ENCODE measurements at places on chromosomes 1 and 21.
A peak's percentile ranks its signal among the peaks of the same experiment; 100 is the strongest.

DNA sequence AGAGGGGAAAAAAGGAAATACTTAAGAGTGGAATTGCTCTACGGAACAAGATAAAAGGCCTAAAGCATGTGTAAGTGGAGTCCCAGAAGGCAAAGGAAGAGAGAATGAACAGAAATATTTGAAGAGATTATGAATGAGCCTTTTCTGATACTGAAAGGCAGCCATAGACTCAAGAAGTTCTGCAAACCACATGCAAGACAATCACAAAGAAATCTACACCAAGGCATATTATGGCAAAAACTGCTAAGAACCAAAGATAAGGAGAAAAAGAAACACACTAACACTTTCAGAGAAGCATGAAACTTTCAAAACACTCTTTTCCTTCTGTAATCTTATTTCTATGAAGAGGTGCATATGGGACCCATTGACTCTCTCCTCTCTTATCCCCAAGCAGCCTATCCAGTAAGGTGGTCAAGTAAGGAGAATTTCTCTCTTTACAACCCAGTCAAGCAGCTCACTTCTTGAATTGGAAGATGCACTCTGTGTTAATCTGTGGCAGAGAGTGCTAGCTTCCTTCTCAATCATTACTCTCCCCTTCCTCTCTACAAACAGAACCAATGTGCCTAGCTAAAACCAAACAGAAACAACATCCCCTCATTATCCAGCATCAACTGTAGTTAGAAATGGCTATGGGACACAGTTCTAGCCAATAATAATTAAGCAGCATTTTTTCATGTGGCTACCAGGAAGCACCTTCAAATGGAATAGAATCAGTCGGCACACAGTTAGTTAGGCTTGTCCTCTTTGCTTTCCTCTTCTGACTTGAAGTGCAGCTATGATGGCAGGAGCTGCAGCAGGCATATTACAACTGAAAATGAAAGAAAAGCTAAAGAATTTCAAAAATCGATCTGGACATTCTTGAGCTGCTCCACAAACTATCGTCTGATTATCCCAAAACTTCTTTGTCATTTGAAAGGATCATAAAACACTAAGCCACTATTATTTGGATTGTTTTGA, 25.9 kb downstream of the KRTAP19-8 start:
- DNase-seq = no peak

GRCh38 chr1:97608272-97608671, 312.6 kb downstream of the DPYD start:
- no peak for DNase-seq

DNA sequence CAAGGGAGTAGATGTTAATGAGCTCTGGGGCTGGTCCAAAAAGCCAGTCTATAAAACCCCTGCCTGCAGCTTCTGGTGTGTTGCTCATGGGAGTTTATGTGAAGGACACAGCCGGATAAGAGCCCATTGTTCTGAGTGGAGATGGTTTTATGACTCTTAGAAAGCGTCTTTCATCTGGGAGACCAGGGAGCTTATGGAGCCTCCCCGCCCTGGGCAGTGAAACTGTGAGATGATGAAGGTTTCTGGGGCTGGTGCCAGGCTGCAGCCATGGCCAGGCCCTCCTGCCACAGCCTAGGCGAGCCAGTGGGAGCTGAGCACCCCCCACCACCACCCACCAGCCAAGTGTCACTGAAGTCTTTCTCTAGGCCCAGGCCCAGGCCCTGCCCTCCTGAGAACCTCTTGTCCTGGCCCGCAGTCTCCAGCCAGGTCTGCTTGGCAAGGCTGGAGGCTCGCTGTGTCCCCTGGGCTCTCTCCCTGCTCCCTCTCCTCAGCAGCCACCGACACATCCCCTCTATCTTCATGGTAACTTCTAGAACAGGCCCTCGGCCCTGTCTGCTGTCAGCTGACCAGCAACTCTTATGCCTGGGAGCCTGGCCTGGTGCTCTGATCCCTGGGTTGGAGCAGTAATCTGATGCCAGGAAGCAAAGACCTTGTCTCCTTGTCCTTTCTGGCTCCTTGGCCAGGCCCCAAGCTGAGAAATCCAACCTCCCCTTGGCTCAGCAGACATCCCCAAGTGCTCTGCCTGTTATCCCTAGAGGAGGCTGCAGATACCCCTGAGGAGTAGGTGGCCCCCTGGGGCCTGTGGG, 7.6 kb upstream of the ARHGEF10L start:
- no peak for DNase-seq

- DNase-seq = no peak
Observed at GRCh38 chr1:31767225-31767624, 3.1 kb upstream of the ADGRB2 start.

DNA sequence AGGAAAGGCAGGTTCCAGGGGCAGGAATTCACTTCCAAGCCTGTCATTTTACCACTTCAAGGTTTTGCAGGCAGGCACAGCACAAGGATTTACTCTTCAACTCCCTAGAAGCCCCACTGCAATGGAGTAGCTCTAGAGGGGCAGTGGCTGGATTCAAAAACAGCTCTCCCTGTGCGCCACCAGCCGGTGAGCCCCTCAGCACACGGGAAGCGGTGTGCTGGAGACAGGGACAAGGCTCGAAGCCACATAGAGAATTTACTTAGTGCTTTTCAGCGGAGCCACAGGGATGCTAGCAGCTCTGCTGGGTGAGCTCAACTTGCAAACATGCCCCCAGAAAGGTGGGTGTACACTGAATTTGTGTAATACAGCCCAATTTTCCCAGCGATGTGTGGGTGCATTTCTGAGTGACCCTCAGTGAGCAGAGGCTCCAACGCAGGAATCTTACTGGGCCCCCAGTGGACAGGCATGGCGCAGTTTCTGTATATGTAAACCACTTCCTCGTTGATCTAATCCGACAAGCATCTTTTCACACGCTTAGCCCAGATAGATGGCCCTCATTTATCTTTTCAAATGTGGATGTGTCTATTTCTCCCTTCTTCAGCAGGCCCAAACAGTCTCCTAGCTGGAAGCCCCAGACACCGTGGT, 10.9 kb downstream of the VWA5B1 start:
- DNase-seq = no peak

GRCh38 chr1:88661951-88662699, 21.9 kb upstream of the PKN2 start:
- DNase-seq = no peak

GRCh38 chr1:19647643-19648042, 3.5 kb downstream of the NBL1 start:
- no peak for DNase-seq

DNA sequence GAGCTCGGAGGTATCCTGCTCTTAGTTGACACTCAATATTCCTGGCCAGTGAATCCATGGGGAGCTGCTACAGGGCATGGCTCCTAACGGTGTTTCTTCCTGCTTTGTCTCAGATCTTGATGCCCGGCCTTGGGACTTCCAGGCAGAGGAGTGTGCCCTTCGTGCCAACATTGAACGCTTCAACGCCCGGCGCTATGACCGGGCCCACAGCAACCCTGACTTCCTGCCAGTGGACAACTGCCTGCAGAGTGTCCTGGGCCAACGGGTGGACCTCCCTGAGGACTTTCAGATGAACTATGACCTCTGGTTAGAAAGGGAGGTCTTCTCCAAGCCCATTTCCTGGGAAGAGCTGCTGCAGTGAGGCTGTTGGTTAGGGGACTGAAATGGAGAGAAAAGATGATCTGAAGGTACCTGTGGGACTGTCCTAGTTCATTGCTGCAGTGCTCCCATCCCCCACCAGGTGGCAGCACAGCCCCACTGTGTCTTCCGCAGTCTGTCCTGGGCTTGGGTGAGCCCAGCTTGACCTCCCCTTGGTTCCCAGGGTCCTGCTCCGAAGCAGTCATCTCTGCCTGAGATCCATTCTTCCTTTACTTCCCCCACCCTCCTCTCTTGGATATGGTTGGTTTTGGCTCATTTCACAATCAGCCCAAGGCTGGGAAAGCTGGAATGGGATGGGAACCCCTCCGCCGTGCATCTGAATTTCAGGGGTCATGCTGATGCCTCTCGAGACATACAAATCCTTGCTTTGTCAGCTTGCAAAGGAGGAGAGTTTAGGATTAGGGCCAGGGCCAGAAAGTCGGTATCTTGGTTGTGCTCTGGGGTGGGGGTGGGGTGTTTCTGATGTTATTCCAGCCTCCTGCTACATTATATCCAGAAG, 16.7 kb downstream of the ALX3 start:
- peak; percentile 19 for DNase-seq

DNA sequence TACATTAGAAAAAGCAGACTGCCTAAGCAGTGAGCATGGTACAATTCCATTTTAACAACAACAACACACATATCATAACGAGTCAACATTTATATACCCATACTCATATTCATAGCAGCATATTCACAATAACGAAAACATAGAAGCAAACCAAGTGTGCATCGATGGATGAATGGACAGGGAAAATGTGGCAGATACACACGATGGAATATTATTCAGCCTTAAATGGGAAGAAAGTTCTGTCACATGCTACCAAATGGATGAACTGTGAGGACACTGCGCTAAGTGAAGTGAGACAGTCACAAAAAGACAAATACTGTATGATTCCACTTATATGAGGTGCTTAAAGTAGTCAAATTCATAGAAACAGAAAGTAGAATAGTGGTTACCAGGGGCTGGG, 9.5 kb upstream of the MAN1C1 start:
- DNase-seq = no peak

DNA sequence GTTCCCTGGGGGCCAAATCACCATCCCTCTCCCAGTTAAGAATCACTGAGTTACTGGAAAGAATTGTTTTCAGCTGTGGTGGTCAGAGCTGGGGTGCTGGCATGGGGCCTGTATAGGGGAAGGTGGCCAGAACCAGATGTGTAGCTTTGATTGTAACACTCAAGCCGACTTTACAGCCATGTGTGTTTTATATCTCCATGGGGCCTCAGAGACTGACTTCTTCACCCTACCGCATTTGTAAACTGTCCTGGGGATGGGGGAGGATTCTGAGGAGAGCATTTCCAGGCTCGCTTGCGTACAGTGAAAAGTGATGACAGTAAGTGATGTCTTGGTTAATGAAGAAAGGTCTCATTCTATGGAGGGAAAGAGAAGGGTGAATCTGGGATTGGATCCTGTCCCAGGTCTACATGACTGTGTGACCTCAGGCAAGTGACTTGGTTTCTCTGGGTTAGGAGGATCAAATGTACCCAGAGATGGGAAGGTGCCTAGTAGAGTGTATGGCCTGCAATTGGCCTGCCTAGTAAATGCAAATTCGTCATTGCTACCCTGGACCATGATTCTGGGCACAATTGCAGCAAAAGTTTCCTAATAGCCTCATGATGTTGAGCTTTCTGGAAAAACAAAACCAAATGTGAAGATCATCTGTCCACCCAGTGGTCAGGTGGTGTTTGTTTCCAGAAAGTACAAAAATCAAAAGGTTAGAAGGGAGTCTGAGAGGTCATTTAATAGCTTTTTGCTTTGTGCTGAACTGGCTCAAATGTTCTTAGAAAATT, 49.7 kb upstream of the RCC2 start:
- DNase-seq = no peak

DNA sequence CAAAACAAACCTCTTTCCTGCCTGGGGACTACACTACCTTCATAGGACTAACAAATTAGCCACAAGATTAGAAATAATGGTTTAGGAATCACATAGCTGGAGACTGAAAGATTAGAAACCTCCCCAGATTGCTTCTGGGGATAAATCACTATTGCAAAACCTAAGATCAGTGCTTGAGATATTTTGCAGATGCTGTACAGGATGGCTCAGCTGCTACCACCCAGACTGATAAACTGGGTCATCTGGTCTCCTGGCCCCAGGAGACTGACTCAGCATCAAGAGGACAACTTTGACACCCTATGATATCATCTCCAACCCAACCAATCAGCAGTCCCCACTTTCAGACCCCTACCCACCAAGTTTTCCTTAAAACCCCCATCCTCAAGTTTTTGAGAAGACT, 137.0 kb downstream of the LRRC53 start:
- DNase-seq = no peak

DNA sequence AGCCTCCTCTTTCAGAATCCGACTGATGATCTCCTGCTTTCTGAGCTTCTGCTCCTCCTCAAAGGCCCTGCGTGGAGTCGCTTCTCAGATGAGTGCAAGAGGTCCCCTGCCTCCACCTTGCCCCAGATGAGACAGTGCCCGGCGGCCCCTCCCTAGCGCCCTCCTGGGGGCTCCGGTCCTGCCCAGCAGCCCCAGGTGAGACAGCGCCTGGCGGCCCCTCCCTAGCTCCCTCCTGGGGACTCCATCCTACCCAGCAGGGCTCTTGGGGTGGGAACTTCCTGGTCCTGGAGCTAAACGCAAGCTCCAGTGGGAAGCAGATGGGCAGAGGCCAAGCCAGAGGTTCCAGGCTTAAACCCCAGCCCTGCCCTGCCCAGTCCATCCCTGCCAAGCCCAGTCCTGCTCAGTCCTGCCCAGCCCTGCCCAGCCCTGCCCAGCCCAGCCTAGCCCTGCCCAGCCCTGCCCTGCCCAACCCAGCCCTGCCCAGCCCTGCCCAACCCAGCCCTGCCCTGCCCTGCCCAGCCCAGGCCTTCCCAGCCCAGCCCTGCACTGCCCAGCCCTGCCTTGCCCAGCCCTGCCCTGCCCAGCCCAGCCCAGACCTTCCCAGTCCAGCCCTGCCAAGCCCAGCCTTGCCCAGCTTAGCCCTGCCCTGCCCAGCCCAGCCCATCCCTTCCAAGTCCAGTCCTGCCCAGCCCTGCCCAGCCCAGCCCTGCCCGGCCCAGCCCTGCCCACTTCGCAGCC, 34.6 kb downstream of the CFAP74 start:
- DNase-seq = no peak
